ENCODE measurements at places on chromosomes 16 and 17.

GRCh38 chr16:88798772-88799455 is 4.7 kb upstream of the CDT1 start:
- no peak for DNase-seq

DNA sequence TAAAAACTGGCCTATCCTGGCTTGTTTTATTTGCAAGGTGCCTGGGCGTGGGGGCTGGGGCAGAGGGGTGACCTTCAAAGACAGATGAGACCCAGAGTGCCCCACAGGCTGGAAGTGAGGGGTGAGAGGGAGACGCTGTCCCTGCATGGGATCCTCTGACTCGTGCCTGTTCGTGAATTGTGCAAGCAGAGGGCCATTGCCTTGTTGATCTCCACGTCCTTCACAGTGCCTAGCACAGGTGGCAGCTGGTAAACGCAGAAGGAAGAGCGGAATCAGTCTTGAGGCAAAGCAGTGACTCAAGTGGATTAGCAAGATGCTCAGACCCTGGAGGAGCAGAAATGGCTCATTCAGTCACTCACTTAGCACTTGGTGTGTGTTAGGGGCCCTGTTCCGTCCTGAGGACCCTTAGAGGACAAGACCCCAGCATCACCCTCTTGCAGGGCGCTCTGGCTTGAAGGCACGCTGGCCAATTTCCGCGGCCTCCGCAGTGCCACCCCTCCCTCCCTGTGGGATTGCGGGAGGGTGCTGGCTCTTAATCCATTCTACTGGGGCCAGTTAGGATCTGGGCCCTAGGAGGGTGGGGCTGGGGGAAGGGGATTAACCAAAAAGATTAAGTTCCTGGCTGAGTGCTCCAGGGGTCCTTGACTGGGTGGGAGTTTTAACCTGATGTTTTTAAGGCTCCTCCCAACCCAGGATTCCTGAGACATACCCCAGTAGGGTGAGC is 151.2 kb downstream of the CCDC182 start:
- no peak for DNase-seq

DNA sequence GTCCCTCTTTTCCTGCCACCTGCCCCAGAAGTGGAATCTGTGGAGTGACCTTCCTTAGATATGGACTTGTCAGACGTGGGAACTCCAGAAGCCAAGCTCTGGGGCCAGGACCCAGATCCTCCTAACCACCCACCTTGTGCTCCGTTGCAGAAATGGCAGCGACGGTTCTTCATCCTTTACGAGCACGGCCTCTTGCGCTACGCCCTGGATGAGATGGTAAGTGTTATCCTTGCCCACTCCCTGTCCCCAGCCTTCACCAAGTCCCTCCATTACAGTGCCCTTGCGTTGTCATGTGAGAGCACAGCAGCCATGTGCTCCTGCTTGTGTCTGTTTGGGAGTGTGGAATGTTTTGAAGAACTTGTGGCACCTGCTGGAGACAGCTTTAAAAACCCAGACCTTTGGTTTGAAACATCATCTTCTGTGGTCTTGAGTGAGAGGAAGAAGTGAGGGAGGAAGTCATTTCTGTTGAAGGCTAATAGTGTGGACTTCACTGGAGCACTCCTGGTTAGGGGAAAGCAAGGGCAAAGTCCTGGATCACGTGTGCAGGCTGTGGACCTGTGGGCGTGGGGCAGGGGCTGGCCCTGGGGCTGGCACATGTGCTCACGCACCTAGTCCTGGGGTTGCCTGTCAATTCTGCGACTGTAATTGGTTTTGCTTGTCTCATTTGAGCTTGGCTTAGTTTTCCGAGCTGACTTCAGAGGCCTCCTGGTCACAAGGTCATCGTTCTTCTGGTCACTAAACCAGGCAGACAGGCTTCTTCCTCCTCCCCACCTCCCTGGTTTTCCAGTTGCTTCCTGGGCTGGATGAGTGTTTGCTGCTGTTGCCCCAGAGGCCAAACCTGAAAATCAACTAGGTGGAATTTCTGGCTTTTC is 35.8 kb downstream of the MPRIP start:
- DNase-seq = no peak

DNA sequence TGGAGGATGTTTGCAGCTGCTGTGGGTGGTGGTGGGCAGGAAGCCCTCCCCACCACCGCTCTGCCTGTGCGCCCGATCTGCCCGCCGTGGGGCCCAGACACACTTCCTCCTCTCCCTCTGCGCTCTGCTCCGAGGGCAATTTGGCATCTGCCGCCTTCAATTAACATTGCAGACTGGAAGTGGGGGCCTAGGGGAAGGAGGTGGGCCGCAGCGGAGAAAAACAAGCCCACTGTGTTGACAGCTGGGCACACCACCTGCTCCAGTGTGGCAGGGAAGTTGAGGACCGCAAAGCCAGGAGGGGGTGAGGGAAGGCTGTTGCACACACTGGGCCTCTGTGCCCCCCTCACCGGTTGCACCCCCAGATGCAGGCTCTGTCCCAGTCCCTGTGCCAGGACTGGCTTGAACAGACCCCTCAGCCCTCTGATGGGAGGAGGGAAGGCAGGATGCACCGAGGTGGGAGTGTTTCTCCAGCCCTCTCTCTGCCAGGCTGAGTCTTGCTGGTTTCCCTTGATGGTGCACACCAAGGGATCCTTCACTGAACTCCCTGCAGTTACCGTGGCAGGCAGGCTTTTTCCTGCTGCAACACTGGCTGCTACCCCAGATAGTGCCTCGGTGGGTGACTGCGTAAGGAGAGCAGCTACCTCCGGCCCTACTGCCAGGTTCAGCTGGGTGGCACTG is 72.8 kb upstream of the MED9 start:
- DNase-seq = peak; percentile 72

- no peak for DNase-seq
Measured at GRCh38 chr16:5466551-5466950, 369.0 kb upstream of the EEF2KMT start.

DNA sequence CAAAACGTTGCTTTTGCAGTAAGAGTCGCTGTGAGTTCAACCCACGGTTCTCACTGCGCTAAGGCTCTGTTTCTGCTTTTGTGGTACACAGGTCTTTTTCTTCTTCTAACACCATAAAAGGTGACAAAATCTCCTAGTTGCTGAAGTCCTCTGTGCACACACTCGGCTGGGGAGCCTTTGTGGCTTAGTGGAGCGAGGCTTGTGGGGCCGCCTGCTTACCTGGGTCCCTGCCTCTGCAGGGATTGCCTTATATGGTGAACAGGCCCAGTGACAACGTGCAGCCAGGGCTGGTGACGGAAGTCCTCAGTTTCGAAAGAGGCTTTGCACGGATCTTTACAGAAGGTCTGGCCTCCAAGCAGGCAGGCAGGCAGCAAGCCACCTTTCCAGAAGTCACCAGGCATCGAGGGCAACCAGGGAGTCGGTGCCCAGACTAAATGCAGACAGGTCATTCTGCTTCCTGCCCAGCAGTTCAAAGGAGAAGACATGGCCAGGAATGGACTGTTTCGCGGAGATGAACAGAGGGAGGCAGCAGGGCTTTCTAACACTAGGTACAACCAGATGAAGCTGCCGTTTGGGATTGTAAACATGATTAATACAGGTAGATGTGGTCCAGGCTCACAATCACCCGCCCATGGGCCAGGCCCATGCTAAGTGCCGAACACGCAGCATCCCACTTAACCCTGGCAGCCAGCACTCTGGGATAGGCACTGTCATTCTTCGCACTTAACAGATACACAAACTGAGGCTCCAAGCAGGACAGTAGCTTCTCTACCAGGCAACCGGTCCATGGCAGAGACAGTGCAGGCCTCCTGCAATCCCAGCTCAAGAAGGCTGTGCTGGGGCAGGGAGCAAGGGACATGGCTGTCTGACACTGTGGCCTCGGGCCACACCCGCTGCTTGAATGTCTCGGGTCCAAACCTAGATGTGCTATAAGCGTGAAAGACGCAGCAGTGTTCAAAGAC is 10.7 kb upstream of the MEAK7 start:
- DNase-seq = no peak

DNA sequence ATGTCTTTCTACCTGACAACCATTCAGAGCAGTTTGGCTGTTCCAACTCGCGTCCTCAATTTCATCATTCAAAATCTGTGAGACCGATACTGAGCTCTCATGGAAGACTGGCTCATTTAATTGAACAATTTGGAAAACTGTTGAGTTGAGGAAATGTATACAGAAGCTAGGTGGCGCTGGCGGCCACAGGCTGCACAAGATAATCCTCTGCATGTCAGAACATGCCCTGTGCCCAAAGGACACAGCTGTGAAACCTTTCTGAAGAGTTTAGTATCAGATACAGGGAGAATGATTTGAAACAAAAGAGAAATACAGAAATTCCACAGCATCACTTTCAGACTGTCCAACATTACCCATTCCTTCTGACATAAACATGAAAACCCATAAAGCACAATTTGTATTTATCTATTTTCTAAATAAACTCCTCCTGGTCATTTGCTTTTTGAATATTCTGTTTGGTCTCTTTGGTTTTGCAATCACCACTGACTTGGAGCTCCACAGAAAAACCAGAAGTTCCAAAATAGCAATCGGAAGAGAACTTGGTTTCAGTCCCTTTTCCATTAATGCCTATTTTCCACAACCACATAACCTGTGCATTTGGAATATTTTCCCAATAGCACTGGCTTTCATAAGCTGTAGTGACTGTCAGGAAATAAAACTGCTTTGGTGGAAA is 192.8 kb downstream of the MAP2K6 start:
- peak; percentile 6 for DNase-seq

DNA sequence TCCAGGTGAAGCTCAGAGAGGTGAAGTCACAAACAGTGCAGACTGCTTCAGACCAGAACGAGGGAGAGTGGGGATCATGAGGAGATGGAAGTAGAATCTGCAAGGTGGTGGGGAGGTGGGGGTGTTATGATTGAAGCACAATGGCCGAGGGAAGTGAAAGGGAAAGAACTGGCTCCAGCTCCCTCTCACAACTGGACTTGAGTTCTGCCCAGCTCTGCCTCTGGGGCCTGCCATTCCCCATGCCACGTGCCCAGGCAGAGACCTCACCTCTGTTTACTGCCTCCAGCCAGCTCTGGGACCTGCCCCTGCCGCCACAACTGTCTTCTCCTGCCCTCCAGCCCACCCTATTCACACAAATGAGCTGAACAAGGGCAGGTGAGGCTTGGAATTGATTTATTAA is 2.5 kb downstream of the PNMT start:
- no peak for DNase-seq

GRCh38 chr17:72545766-72546165 is 424.9 kb downstream of the SOX9 start:
- DNase-seq = no peak

GRCh38 chr17:43900858-43901754 is 6.2 kb downstream of the MPP2 start:
- DNase-seq = no peak

DNA sequence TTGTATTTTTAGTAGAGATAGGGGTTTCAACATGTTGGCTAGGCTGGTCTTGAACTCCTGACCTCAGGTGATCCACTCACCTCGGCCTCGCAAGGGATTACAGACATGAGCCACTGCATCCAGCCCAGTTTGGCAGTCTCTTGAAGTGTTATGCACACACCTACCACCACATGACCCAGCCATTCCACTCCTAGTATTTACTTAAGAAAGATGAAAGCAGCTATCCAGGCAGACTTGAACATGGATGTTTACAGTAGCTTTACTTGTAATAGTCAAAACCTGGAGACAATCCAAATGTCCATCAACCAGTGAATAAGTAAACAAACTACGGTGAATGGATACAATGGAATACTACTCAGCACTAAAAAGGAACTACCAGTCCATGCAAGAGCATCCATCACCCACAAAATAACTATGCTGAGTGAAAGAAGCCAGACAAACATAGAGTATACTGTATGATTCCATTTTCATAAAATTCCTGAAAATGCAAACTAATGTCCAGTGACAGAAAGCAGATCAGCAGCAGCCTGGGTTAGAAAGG is 37.8 kb upstream of the RASD1 start:
- DNase-seq = no peak

DNA sequence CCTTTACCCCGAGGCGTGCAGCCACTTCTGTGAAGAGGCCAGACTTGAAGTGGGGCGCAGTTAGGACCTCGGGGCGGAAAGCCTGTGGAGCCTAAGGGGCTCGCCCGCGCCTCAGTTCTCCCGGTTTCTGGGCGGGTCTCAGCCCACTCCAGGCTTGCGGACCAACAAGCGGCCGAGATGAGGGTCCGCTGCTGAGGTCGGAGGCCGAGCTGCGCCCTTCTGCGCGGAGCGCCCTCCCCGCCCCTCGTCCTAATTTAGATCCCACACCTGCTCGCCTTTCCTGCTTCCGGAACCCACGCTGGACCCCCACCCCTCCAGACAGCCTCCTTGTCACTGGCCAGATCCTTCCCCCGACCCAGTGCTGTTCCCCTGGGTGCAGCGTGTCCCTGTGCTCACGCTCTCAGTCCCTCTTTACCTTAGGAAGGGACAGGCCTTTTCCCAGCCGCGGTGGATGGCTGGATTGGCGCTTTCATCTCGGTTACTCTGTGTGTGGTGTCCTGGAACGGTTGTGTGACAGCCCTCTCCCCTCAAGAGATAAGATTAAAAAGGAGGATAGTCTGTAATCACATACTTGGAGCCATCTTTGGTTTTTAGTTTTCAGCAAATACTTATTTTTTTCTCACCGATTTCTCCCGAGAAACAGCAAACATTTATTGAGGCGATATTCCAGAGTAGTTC is 933 bp upstream of the ATXN7L3 start:
- no peak for DNase-seq

DNA sequence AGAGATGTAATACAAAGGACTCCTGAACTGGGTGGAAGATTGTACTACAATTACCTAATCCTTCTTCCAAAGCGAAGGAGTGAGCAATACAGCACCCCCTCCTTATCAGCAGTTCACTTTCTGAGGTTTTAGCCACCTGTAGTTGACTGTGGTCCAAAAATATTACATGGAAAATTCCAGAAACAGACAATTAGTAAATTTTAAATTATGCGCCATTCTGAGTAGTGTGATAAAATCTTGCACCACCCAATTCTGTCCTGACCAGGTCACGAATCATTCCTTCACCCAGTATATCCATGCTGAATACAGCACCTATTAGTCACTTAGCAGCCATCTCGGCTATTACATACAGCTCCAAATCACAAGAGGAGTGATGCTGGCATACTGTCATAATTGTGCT is 23.2 kb downstream of the VPS53 start:
- DNase-seq = no peak

GRCh38 chr17:1003972-1004768 is 7.2 kb downstream of the TIMM22 start:
- no peak for DNase-seq

- DNase-seq = no peak
Measured at GRCh38 chr17:17106756-17107155, 64.5 kb downstream of the MPRIP start.

Data from NCI-H1417 treated with DMSO at 0.1 percent for 48 hours (cell line).